RPMI7951 (cell line): ENCODE measurements at places on chromosomes 3 and 15.

DNA sequence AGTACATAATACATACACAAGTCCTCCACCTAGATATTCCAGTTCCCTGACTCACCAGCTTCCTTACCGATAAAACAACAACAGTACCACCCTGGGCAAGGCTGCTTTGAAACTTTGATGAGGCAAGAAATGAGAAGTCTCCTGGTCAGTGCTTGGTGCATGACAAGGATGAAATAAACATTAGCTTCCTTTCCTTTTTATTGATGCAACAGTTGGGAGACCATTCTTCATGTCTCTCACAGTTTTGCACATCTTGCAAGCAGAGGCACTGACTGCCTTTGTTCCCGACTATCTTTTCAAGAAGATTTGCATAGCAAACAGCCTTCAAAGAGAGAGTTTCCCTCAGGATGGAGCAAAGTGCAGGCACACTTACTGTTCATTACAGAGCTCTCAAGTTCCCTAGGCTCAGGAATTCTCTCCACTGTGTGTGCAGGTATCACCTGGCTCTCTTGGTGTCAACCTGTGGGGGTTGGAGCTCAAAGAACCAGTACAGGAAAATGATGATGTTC is 65.2 kb downstream of the MYLK start:
- DNase-seq = peak; percentile 85

DNA sequence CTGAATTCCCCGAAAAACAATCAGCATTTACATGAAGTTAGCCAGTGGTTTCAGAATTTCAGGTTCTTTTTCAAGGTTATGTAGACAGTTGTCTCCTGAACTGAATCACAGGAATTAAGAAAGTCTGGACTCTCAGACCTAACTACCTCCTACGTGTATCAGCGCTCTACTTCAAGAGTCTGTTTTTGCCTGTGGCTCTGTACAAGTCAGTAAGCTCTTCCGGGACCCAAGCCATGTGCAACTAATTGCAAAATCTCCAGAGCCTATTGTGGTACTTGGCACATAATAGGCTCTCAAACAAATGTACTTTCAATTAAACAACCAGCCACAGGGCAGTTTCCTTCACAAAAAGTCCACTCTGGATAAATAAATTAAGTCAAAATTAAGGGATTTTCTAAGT is 414.2 kb downstream of the PDCD6IP start:
- DNase-seq = no peak

- DNase-seq = no peak
Measured at GRCh38 chr3:175179055-175179454, 319.9 kb downstream of the NAALADL2 start.

- DNase-seq = no peak
Measured at GRCh38 chr3:12981306-12982275, 91.6 kb downstream of the IQSEC1 start.

DNA sequence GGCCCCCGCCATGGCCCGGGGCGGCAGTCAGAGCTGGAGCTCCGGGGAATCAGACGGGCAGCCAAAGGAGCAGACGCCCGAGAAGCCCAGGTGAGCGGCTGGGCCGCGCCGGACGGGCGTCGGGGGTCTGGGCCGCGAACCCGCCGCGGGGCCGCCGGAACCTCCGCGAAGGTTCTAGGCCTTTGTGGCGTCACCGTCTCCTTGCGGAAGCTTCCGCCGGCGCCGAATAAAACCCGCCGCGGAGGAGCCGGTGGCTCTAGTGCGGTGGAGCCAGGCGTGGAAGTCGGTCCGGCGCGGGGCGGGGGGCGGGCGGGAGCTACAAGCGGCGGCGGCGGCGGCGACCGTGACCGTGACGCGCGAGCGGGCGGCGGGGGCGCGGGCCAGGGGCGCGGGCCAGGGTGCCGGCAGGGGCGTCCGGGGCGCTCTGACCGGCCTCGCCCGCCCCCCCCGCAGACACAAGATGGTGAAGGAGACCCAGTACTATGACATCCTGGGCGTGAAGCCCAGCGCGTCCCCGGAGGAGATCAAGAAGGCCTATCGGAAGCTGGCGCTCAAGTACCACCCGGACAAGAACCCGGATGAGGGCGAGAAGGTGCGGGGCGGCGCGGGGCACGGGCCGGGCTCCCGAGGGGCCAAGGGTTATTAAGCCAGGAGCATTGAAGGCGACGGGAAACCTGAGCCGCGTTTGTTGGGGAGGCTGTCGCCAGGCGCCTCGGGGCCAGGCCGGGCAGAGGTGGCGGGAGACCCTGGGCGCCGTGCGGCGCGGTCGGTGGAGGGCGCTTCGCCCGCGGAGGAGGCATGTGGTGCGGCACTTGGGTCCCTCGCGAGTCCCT is at the start of gene DNAJA4:
Gene DNAJA4, plus strand, starts transcription at position 259 of the 833 bp plus-strand sequence. Its CDS starts 202 bp downstream, at position 461.
- peak; percentile 20 for DNase-seq

DNA sequence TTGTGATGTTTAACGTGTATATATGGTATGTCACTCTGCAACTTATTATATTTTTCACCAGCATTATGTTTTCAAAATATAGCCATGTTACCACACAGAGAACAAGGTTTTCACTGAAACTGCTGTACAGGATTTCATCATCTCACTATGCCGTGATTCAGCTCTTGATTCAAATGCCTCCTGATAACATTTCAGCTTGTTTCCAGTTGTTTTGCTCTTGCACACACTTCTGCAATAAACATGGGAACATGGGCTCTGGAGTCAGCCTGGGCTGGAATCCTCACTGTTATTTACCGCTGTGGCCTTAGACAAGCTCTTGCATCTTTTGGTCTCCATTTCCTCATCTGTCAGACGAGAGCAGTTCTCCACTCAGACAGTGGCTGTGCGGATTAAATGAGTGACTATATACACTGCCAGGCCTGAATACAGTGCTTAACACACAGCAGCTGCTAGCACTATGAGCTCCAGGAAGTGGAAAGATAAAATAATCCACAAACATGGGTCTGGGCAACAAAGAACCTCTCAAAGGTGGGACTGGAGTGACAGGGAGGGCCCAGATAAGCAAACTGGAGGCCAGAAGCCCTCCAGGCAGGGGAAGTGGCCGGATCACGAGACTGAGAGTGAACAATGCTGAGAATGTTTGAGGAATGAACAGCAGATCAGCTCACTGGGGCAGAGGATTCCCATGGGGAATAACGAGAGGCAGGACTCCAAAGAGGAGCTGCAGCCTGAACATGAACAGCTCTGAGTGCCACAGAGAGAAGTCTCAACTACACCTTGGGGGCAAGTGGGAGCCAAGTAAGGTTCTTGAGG is 17.7 kb downstream of the NTRK3 start:
- peak; percentile 68 for DNase-seq

GRCh38 chr3:99659951-99660350 is 21.6 kb downstream of the COL8A1 start:
- DNase-seq = peak; percentile 61

DNA sequence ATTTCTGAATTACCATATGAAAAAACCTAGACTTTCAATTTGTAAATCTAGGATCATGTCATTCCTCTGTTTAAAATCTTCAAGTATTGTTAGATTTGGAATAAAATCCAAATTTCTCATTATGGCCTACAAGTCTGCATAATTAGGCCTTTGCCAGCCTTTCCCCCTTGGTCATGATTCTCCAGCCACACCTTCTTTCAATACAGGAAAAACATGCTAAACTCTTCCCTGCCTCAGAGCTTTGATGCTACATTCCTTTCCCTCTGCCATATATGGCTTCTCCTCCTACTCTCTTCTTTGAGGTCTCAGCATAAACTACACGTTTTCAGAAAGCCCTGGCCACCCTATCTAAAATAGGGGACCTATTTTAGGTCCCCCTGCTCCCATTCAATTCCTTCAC is 48.5 kb downstream of the TM6SF1 start:
- DNase-seq = no peak

- no peak for DNase-seq
Measured at GRCh38 chr15:43229977-43230376, 9.2 kb upstream of the EPB42 start.

DNA sequence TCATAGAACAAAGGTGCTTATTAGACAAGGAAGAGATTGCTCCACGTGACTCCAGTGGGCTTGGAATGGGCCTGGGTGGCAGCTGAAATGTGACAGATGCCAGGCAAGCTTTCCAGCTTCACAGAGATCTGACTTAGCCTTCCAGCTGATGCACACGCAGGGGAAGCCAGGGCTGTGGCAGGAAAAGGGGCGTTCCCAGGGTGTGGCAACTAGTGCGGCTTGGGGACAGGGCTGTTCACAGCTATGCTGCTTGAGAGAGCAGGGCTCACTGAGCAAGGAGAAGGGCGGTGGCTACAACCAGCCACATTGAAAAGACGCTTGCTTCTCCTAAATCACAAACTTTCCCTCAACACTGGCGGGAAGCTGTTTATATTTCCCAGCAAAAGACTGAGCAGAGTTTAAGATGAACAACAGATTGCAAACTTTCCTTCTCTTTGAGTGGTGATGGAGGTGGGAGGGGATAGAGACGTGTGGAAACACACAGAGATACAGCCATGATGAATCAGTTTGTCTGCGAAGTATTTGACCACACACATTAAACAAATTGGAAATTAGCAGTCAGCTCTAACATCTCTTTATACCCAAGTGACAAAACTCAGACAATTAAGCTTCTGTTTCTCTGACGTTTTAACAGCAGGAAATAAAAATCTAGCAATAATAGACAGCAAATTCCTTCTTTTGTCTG is 127.5 kb downstream of the BDH1 start:
- peak; percentile 90 for DNase-seq

GRCh38 chr3:45105855-45106671 is 40.1 kb downstream of the CDCP1 start:
- peak; percentile 99 for DNase-seq
